Right lobe of liver (tissue), 6 donors: ENCODE measurements at places on chromosomes 7 and 10. TPM values are rescaled to one million over a fixed set of nuclear protein-coding genes. Genes with fewer than 3 reads are reported as not detected.

Gene TFR2
- total RNA-seq = 434 TPM

Gene ENTPD1
- total RNA-seq = 4.7 TPM

Gene TMEM229A
- total RNA-seq = not detected

DNA sequence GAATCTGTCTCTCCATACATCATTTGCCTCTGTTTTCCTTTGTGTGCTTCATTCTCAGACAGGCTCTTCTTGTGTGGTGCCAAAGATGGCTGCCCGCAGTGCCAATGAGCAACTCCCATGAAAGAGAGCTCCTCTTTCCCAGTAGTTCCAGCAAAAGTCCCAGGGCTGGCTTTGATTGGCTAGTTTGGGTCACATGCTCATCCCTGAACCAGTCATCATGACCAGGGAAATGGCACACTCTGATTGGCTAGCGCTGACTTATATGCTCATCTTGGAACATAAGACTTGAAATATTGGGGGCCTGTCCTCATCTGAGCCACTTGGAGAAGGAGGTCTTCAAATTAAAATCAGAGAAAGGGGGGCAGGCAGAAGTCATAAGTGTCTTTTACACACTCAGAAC is 112.7 kb downstream of the CDH23 start:
- DNase-seq = no peak

- no peak for DNase-seq
Observed at GRCh38 chr7:101690061-101690460, 61.0 kb upstream of the MYL10 start.

- no peak for DNase-seq
Observed at GRCh38 chr10:2893158-2893845, 174.0 kb upstream of the PFKP start.

- no peak for DNase-seq
Observed at GRCh38 chr7:22681852-22682657, 44.9 kb upstream of the IL6 start.

- DNase-seq = no peak
Observed at GRCh38 chr7:35623381-35623780, 71.6 kb downstream of the HERPUD2 start.

DNA sequence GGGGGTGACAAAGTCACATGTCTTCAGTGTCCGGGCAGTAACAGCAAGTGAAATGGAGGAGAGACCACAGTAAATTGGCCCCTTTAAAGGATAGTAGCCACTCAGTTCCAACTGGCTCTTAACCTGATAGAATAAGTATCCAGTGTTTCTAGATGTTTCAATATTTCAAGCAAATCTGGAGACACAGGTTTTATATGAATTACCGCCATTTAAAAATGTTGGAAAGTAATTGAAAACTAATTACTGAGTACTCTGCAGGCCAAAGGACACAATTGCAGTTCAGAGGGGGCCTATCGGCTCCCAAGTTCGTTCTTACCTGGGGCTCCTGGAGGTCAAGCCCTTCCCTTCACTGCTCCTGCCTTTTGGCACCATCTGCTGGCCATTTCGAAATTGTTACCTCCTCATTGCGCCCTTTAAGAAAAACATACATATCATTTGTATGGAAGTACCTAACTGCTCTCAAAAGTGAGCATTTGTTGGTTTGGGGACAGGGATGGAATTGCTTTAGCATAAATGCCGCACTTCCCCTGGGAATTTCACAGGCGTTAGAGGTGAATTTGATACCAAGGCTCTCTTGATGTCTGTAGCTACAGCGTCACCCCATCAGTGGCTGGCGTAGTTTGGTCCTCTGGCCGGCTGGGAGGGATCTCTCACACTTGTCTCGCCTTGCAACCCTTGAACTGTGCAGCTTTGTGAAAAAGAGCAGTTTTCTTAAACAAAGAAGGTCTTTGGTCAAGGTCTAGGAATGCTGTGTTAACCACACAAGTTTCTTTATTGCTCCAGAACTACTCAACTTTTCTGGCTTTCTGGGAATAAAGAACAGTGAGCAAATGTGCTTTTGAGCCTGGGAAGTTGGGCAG is 220.0 kb downstream of the ARHGAP21 start:
- no peak for DNase-seq

- DNase-seq = no peak
Observed at GRCh38 chr10:77530011-77530410, 107.6 kb downstream of the KCNMA1 start.

DNA sequence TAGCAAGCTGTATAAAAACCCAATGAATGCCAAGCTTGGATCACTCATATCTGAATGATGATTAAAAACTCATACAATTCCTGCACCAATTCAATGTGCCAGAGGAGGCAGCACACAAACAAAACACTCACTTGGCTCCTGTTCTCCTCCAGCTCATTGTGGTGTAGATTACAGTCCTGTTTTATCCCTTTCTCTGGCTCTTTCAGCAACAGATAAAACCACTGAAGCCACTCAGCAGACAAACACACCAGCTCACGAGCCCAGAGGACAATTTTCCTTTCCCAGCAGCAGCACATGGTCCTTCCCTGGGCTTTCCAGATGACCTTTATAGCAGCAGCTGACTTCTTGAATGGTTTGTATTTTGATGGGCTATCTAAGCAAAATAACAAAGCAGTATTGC is 107.3 kb upstream of the STARD3NL start:
- DNase-seq = no peak

DNA sequence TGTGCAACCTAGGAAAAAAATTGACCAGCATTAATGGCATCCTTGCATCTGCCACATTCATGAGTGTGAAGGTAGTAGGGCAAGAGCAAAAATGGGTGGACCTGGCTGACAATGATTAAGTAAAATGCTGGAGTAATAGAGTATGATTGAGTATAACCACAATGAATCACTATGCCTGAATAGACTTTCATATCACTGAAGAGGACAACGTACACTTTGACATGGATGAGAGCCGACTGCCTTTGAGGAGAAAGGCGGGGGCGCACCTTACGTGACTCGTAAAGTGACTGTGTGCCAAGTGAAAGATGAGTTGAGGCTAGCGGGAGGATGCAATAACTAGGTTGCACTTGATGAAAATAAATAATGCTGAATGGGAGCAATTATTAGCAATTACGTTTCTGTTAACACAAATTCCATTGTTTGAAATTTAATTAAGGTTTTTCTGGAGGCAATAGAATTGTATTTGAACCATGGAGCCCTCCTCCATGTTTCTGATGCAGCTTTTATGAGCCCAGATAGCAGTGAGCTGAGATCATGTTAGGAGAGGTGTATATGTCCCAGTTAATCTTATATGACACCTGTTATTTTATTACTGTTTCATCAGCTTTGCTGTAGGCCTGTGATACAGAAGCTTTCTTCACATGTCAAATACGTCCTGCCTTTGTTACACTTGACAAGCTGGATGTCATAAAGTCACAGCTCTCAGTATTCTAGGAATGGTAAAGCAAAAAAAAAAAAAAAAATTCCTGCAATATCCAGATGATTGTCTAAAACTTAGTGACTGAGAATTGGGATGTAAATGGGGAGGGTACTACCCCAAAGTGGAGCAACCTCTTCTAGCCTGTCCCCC is 596.5 kb downstream of the NXPH1 start:
- no peak for DNase-seq

- no peak for DNase-seq
Observed at GRCh38 chr7:130909881-130910672, 176.1 kb upstream of the KLF14 start.
